Esophagus squamous epithelium (tissue), 5 donors: ENCODE measurements at places on chromosomes 16 and 17. TPM values are rescaled to one million over a fixed set of nuclear protein-coding genes. Genes with fewer than 3 reads are reported as not detected.

Gene CCL2
- total RNA-seq: 5.5 TPM

Gene GP1BA
- not detected for total RNA-seq

Gene ABCA6
- total RNA-seq: 12.3 TPM

Gene G6PC1
- not detected for total RNA-seq

Gene PIK3R6
- 2.5 TPM for total RNA-seq

Gene KRT15
- total RNA-seq: 743 TPM

Gene MYH3
- total RNA-seq: 1.6 TPM

Gene TMEM114
- not detected for total RNA-seq

Gene PRR15L
- 7.8 TPM for total RNA-seq

Gene LRRC75A
- total RNA-seq: not detected

Gene PRSS8
- total RNA-seq: 47.3 TPM

Gene PRSS53
- total RNA-seq: 1.2 TPM

Gene GGT6
- total RNA-seq: 141 TPM

Gene TBC1D28
- total RNA-seq: not detected

Gene GRAPL
- not detected for total RNA-seq
